ENCODE measurements at places on chromosomes 7 and 10. TPM values are rescaled to one million over a fixed set of nuclear protein-coding genes. Genes with fewer than 3 reads are reported as not detected.

DNA sequence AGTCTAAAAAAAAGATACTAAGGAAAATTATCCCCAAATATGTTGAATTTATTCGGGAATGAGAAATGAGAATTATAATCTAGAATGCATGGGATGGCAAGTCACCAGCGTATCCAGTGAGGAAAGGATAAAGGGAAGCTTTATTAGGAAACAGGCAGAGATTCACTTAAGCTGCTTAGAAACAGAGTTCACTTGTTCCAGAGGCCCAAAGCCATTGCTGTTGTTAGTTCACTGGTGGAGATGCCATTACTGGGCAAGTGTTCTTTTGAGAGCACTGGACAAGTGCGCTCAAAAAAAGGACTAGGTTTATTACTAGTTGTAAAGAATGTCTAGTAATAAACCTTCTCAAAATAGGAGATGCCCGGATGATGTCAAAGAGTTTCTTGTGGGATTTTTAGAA is 51.2 kb downstream of the MICU1 start:
- H3K4me3 ChIP-seq: no peak overlapping the region
- DNase-seq: no peak
- no peaks in the 10 kb centered on the region for H3K4me1 ChIP-seq
- H3K27me3 ChIP-seq: no peaks in the 10 kb centered on the region

GRCh38 chr10:68156373-68157185 is 47.3 kb downstream of the MYPN start:
- H3K4me3 ChIP-seq: no peak overlapping the region
- no peaks in the 10 kb centered on the region for H3K4me1 ChIP-seq
- no peaks in the 10 kb centered on the region for H3K36me3 ChIP-seq
- no peaks in the 10 kb centered on the region for H3K27me3 ChIP-seq

DNA sequence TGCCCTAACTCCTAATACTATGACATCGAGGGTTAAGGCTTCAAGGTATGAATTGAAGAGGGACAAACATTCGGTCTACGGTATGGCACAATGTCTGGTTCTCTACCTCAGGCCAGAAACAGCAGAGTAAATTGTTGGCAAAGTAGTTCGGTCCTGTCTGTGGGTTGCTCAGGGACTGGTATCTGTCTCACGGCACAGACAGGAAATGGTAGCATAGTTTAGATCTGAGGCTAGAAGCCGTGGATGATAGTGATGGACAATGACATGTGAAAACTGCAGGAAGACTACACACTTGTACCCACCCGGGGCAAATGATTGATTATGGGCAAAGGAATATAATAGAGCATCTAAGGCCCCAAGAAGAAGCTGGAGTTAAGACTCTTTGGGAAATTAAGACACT is 106.2 kb downstream of the TWIST1 start:
- no peaks in the 10 kb centered on the region for H3K4me1 ChIP-seq
- H3K4me3 ChIP-seq: no peak overlapping the region
- no peak for DNase-seq
- H3K36me3 ChIP-seq: no peaks in the 10 kb centered on the region
- H3K27ac ChIP-seq: no peak overlapping the region
- H3K27me3 ChIP-seq: no peaks in the 10 kb centered on the region

The USP6NL gene
- total RNA-seq: 5.2 TPM

Data from CD4-positive, alpha-beta T cell (primary cell).